Activated CD4-positive, alpha-beta memory T cell treated with anti-CD3 and anti-CD28 coated beads for 36 hours (primary cell): ENCODE measurements at places on chromosomes 5 and 9.

DNA sequence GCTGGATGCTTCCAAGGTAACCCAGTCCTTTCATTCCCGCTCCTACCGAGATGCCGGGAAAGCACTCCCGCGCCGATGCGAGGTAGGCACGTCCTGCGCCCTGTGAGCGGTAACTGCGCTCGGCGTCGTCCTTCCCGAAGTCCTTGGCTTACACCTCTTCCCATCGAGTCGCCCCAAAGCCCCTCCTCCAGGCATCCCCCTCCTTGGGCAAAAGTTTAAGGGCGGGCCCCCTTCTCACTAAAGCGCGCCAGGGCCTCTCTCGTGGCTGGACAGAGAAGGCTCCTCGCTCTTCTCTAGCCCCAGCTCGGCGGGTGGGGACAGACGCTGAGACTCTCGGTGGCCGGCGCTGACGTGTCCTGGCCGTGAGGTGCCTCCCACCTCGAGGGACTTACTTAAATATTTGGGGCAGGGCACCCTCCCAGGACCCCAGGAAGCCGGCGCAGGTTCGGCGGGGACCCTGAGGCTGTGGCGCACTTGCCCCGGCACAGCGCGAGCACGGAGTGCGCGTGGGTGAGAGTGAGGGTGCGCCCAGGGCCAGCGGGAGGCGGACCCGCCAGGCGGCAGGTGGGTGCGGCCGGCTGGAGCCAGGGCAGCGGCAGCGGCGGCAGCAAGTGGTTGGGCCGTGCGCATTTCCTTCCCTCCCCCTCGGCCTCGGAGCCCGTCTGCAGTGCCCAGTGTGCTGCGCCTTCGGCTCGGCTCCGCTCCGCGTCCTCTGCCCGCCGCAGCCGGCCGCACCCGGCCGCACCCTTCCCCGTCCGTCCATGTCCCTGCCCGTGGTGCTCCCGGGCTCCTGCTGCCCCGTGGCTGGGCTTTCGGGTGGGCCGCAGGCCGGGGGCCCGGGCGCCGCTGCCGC lies at the start of gene ENTREP1:
Gene ENTREP1, plus strand, starts transcription at position 667 of the 853 bp plus-strand sequence. Its CDS starts 95 bp downstream, at position 762.
- peak; percentile 10 for DNase-seq

GRCh38 chr5:175035882-175036533 lies 311.6 kb downstream of the MSX2 start:
- DNase-seq: no peak

DNA sequence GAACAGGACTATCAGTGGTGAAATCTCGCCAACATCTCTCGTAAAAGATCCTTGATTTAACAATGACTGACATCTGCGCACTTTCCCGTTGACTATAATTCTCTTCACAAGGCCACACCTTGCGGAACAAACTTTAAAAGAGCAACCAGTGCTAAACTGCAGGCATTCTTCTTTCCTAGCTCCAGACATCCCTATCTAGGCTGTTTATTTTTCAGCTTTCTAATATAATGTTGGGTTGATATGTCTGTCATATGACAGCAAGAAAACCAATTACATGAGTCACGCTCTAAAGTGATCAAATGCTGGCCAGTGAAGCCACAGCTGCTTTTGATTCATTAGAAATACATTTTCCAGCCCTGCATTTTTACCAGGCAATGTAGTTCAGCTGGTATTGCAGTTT lies 162.5 kb downstream of the ELAVL2 start:
- no peak for DNase-seq

DNA sequence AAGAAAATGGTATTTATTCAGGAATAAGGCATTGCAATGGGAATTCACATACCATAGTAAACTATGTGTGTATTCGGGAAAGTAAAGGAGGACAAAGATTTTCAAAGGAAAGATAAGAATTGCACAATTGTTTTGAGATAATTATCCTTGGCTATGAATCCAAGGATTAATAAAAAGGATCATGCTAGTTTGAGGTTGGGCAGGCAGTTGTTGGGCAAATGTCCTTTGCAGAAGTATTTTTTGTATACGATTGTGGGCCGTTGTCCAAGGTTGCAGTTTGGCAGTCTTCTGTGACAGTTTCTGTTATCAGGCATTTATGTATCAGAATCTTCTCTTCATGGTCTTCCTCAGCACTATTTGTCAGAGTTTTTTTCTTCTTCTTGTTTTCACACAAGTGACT lies 10.6 kb upstream of the UBAP2 start:
- DNase-seq: no peak

- no peak for DNase-seq
Measured at GRCh38 chr5:147441191-147441695, 68.6 kb downstream of the DPYSL3 start.

- no peak for DNase-seq
Measured at GRCh38 chr9:116276196-116276493, 122.6 kb downstream of the PAPPA start.

- DNase-seq: no peak
Measured at GRCh38 chr5:131221008-131221703, 42.7 kb upstream of the CDC42SE2 start.

GRCh38 chr9:131641618-131642495 lies 96.5 kb downstream of the PRRT1B start:
- DNase-seq: no peak

DNA sequence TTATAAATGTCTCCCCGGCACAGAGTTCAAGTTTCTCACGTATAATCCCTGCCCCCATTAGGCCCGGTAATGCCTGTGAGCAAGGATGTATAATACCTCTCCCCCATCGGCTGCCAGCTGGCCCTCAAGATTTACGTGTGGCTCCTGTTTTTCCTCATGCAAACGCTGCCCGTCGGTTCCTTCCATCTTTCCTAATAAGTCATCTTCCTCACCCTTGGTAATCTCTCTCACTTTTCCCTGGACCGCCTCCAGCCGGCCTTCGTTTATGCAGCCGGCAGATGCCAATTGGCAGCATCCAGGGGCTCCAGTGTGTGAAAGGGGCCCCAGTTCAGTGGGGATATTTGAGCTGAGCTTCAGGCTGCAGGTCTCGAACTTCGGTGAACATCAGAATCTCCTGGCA lies 86.5 kb upstream of the NEURL1B start:
- no peak for DNase-seq

GRCh38 chr9:122206118-122207046 lies 22.4 kb downstream of the LHX6 start:
- DNase-seq: no peak

- no peak for DNase-seq
Measured at GRCh38 chr9:130396581-130396980, 48.2 kb upstream of the ASS1 start.

- no peak for DNase-seq
Measured at GRCh38 chr5:133450286-133450685, 162.1 kb downstream of the FSTL4 start.

DNA sequence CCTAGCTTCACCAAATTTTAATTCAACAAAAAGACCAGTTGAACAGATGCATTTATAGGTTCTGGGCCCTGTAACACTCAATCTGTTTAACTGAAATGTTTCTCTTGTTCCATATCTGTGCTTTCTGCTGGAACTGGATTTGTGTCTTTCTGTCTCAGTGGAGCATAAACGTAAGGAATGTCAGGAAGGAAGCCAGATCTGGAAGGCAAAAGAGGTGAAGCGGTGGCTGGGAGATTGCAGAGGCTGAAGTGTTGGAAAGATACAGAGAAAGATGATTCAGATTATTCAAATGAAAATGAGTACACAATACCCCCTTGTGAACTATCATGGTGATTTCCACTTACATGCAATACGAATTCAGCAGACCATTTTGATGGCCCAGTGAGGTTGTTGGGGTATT lies 406.8 kb downstream of the BRINP1 start:
- no peak for DNase-seq
